Progenitor cell of endocrine pancreas (in vitro differentiated cells): ENCODE measurements at places on chromosomes 1 and 21.

DNA sequence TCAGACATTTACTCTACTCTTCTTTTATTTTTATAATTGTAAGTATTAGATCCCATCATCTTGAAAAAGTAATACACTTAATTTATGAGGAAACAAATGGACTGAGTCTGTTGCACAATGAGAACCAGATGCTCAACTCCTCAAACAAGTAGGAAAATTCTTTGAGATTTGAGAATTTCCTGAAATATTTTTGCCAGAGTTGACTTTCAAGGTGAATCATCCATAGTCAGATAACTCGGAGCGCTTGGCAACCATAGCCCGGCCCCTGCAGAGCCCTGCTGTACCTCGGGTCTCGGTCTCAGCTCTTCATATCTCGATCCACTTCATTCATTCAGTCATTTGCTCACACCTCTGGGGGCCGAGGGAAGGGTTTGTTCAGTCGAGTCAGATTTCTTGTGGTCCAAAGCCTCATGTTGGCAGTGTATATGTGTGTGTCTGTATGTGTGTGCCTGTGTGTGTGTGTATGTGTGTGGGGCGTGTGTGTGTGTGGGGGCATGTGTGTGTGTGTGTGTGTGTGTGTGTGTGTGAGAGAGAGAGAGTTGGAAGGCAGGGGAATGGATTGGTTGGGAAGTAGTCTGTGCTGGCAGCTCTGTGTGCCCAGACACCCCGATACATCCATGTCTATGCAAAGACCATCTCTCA, 18.1 kb upstream of the PCP4 start:
- DNase-seq, result no peak

GRCh38 chr1:205286335-205286950, 35.1 kb downstream of the NUAK2 start:
- DNase-seq, result no peak

DNA sequence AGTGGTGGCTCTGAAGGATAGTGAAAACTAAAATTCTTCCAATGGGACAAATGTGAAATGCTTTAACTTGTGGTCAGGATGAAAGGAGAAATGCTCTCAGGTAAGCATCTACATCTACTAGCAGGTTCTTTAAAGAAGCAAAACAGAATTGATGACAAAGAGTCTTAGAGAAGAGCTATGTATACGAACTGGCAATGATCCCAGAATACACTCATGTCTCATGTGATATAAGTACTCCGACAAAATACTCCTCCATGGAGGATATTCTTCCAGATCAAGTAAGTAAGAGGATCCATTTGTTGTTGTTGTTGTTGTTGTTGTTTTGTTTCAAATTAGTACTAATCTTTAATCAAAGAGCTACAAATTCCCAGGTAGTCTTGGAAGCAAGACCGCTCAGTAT, 174.0 kb upstream of the ATP1B1 start:
- no peak for DNase-seq

DNA sequence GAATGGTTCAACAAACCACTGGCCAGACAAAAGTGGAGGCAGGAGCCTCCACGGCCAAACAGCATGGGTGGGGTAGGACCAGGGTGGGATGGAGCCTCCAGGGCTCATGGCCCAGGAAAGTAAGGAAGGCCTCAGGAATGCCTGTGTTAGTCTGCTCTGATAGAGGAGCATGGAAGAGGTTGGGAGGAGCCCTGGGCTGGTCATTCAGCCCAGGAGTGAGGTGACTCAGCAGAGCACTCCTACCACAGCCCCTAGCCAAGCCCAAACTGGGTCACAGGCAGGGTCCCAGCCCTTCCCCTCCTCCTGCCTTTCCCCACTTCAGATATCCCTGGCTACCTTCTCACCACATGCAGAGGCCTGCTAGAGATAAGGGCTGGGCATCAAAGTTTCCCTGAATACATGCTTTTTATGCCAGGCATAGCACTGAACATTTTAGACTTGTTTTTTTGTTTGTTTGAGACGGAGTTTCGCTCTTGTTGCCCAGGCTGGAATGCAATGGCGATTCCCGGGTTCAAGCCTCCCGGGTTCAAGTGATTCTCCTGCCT, 3.1 kb upstream of the SHISA4 start:
- DNase-seq, result no peak

- DNase-seq, result no peak
Measured at GRCh38 chr21:38289705-38290485, 33.1 kb downstream of the KCNJ15 start.

GRCh38 chr21:46661211-46661625, 25.7 kb downstream of the PRMT2 start:
- no peak for DNase-seq

DNA sequence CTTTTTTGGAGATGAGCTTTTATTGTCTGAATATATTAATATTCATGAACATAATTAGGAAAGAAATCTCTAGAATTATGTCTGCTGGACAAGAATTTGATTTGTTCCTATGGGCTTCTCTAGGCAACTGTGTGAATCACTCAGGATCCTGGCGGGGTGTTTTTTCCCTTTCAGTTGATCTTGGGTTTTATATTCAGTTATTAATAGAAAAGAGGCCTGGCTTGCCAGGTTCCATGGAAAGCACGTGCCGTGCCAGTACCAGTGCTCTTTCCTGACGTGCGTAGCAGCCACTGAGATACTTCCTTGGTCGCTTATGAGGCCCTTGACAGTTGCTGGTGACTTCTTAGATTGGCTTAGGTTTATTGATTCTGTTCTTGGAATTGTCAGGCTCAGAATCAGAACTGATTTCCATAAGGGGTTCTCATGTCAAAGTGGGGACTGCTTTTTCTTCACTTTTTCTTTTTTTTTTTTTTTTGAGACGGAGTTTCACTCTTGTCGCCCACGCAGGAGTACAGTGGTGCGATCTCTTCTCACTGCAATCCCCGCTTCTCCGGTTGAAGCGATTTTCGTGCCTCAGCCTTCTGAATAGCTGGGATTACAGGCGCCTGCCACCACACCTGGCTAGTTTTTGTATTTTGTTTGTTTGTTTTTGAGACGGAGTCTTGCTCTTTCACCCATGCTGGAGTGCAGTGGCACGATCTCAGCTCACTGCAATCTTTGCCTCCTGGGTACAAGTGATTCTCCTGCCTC, 48.7 kb upstream of the KIF1B start:
- DNase-seq, result no peak

DNA sequence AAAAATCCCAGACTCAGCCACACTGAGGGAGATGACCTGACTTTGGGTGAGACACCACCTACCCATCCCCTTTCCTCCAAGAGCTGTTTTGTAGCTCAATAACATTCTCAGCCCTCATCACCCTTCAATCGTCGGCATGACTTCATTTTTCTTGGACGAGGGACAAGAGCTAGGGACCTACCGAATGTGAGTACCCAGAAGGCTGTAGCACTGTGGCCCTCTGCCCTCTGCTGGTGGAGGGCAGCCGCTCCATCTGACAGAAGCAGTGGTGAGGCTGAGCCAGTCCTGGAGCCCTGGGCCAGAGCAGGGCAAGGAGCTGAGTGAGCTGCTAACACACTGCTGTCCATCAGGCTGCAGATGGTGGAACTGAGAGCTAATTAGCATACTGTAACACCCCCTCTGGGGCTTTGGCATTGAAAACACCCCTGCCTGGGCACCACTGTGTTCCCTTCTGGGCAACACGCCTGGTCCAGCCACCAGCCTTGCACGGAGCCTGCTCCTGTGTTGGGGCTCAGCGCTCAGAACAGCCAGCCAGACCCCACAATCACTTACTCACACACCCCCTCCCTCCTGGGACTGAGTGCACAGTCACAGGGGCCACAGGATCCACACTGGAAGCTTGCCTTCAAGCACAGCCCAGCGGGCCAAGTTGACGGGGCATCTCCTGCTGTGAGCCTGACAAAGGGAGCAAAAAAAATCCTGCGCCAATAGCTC, 18.3 kb upstream of the ALPL start:
- DNase-seq, result no peak

DNA sequence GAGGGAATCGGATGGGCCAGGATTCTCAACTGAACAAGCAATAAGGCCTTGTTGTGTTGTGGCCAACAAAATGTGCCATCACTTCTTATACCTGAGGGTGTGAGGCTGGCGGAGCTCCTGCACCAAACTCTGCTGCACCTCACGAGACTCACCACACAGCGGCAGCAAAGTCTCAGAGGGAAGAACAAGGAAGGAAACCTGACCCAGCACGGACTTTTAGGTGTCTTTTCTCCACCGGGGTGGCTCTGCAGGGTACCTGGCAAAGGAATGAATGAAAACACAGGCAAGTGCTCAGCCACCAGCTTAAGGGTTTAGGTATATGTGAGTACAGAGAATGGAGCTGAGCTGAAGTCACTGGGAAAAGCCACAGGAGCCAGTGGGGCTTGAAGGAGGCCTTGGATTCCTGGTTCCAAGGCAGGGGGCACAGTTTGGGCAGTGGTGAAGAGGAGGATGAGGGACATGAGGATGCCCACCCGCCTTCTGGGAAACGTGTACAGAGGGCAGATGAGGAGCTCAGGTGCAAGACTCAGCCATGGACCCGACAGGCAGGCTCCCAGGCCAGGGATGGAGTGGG, 31.1 kb upstream of the HSD3B1 start:
- DNase-seq, result peak; percentile 56

DNA sequence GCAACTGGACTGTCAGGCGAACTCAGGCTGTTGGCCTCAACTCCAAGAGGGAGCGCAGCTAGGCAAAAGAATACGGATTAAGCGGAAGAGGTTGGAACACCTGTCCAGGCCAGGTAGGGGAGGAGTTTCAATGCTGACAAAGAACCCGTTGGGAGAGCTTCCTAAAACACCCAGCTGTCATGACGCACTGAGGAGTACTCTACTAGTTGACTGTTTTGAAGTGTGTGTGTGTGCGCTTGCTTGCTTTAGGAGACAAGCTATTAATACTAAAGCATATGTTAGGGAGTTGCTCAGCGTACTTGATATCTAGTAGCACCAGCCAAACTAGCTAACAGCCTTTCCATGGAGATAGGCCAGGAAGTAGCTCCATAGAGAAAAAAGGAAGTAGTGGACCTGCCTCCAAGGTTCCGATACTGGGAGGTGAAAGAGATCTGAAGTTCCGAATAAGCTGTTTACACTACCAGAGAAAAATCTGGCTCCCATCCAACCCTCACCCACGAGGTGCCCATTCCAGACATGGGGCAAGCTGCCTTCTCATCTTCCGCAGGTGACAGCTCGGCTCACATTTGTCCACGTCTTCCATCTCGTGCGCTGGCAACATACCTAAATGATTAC, 974 bp upstream of the FNBP1L start:
- no peak for DNase-seq

DNA sequence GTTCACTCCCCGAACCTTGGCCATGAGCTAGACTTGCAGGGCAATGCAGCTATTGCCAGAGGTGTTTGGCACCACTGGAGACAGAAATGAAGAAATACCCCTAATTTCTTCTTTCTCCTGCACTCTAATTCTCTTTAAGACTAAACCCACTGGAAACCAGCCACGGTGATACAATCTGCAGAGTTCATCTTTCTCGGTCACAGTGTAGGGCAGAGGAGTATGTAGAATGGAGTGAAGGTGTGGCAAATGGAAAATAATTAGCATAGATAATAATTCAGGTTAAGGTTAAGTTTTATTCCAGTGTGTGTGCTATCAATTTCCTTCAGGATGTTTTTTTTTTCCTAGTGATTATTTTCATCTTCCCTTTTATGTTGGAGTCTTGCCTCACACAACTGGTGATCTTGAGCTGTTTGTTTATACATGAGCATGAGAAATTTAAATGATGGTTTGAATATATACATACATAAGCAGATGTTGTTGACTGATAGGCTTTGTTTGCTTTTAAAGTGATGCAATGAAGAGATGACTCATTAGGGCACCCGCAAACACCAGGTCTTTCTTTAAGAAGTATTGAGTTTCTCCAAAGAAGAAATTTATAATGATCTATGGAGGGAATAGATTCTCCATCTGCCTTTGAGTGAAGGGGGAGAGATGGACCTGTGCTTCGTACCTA, 81.9 kb downstream of the SPATA17 start:
- no peak for DNase-seq
